ENCODE measurements at places on chromosomes 2 and 18.

- DNase-seq = no peak
Measured at GRCh38 chr2:141598982-141599381, 531.8 kb downstream of the LRP1B start.

DNA sequence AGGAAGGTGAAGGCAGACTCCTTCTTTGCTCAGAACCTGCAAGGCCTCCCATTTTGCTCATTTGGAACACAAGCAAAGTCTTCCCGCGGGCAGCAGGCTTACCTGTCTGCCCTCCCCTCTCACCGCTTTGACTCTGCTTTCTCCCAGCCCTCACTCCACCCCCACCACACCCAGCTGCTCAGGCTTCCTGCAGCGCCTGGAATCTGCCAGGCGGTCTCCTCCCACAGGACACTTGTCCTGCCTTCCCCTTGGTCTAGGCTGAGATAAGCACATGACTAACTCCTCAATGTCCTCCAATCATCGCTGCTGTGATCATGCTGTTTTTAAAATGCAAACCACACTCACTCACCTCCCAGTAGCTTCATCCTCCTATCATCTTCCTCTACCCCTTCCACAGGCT is 430.0 kb downstream of the ZNF516 start:
- DNase-seq = no peak

DNA sequence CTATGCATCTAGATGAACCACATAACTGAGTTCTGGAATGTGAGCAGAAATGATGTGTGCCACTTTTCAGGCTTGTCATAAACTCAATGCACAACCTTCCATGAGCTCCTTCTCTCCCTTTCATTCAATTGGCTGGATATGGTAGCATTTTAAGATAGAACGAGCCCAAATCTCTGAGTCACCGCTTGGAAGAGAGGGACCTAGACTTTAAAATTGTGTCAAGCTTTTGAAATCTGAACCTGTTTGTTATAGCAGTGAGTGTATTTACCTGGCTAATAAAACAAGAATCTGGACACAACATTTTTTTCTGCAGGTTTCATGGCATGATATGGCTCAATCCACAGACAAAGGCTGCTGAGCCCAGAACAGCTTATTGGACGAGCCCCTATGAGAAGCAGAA is 297.8 kb upstream of the SPRED2 start:
- DNase-seq = no peak

- DNase-seq = no peak
Measured at GRCh38 chr2:169464882-169465281, 14.4 kb upstream of the BBS5 start.

DNA sequence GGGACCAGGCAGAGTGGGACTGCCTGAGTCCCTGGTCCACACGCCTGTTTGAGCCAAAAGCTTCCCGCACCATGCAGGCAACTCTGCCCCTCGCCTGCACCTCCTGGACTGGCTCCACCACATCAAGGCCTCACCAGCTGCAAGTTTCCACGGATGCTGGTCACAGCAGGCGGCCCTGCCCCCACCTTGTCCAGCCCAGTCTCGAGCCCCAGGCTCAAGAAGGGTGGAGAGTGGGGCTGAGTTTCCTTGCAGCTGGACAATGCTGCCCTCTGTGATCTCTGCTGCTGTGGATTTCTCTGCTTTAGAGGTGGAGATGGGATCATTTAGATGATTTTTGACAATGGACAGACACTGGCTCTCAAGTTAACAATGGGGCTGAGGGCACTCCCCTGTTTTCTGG is 74.9 kb downstream of the MTCL1 start:
- DNase-seq = no peak

- DNase-seq = no peak
Measured at GRCh38 chr2:20549144-20549543, 101.8 kb downstream of the HS1BP3 start.

- DNase-seq = no peak
Measured at GRCh38 chr2:147800316-147800715, 44.5 kb upstream of the ACVR2A start.

DNA sequence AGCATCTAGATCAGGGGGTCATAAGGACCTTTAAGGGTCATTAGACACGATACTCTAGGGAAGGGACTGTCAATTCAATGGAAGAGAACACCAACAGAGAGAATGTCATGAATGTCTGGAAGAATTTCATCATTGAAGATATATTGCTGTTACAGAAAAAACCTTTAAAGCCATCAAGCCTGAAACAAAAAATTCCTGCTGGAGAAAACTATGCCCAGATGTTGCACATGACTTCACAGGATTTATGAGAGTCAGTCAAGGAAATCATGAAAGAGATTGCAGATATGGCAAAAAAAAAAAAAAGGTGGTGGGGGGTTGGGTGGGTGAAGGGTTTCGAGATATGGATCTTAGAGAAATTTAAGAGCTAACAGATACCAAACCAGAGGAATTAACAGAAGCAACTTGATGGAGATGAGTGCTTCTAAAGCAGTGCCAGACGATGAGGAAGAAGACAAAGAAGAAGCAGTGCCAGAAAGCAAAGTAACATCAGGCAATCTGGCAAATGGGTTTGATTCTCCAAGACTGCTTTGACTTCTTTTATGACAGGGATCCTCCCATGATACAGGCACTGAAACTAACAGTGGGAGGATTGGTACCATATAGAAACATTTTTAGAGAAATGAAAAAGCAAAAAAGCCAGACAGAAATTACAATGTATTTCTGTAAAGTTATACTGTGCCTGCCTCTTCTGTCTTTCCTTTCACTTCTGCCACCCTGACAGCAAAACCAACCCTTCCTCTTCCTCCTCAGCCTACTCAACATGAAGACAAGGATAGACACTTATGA is 28.5 kb downstream of the MAP4K3 start:
- no peak for DNase-seq
